ENCODE measurements at places on chromosomes 12 and 14.

DNA sequence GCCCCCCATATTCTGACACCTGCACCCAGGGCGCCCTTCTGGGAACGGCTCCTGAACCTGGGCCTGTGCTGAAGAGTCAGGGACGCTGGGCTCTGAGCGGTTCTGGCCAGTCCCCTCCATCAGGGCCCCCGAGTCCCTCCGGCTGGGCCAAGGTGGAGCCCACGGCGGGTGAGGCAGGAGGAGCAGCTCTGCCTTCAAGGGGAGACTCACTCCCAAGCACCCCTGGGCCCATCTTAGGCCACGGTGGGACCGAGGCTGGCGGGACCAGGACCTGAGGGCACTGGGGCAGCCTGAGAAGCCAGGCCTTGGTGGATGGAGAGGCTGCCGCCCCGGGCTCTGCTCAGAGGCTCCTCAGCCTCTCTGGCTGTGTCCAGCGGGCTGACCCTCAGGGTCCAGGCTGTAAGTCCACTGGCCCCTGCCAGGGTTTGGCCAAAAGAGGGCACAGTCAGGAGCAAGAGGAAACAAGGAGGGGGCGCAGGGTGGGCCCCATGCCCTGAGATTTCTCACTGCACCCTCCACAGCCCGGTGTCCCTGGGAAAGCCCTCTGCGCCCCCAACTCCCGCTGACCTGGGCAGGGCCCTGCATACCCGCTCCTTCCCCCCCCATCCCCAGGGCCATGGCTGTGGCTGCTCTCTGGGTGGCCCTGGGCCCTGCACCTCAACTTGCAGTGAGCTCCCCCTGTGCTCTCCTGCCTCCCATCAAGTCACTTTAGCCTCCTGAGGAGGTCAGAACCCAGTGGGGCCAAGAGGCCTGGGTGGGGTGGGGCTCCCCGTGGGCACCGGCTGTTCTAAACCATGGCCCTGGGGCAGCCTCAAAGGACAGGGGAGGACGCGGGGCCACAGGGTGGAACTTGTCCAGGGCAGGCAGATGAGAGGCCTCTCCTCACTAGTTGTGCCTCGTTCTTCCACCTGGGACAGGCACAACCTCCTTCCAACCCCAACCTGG lies 266.4 kb upstream of the SFSWAP start:
- no peak for DNase-seq

DNA sequence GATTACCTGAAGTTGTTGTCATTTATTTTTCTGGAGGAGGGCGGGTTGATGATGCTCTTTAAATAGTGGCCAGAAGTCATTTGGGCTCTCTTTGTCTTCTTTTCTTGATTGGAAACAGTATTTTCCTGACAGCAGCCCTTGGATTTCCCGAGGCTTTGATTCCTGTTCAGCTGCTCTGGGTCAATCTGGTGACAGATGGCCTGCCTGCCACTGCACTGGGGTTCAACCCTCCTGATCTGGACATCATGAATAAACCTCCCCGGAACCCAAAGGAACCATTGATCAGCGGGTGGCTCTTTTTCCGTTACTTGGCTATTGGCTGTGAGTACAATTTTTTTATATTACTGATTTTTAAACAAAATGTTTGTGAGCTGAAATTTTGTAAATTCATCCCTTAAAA lies 60.4 kb downstream of the ANAPC7 start:
- DNase-seq, result no peak

GRCh38 chr12:51124504-51124903 lies 41.1 kb upstream of the CSRNP2 start:
- no peak for DNase-seq

GRCh38 chr12:111868676-111869588 lies 26.9 kb downstream of the MAPKAPK5 start:
- no peak for DNase-seq
